T-helper 2 cell treated with Interferon-gamma antibody and Interleukin-4, amounts not matched to agents 5 μg/mL and 100 μg/mL, for 36 hours (primary cell): ENCODE measurements at places on chromosomes 3 and 15.

GRCh38 chr3:59320080-59320479 is 270.3 kb upstream of the CFAP20DC start:
- no peak for DNase-seq

GRCh38 chr15:74317820-74318375 is 49.5 kb downstream of the CYP11A1 start:
- DNase-seq, result no peak

DNA sequence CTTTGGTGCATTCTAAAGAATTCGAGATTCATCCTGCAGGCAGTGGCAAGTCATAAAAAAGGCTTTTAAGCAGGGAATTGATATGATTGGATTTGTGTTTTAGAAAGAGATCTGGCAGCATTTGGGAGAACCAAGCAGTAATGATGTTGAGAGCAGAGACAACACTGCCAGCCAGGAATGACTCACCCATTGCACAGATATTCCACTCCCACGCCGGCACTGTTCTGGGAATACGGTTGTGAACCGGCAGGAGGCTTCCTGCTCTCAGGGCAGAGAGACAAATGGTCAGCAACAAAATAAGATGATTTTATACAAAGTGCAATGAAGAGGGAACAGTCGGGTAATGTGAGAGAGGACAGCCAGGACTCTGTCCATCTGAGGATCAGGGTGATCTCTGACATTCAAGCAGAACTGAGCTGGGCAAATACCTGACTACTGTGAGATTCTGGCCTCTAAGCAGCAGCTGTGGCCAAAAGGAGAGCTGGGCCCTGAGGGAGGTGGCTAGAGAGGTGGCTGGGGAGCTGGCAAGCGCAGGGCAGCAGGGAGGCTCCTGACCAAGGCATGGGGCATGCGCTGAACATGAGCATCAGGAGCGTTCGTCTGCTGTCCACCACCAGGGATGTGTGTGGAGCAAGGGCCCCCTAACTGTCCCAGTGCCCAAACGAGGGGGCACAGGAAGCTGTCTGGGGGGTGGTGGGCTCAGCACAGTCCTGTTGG is 56.1 kb upstream of the PLXNA1 start:
- DNase-seq, result no peak

DNA sequence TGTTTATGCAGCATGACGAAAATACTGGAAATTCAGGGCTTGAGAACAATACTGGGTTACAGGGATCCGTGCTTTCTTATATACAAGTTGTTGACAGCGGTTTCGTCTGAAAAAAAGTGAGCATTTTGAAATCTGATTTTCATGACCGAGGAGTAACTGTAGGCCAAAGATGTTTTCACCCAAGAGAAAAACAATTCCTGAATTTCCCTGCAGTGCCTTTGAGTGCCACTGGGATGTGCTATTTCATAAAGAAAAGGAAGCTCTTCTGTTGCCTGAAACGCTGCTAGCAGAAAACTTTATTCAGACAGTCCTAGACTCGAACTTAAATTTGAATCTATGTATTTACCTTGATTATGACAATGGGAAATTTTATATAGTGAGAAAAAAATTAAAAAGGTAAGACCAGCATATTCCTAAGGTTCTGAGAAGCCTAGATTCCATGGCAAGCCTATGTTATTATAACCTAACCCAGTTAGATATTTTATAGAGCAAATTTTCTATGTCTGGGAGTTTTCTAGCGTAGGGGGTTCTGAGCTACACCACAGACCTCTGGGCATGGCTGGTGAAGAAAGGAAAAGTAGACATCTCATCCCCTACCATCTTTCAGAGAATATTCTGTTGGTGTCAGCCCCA is 30.2 kb downstream of the KCNAB1 start:
- no peak for DNase-seq

GRCh38 chr3:153591561-153592245 is 429.7 kb downstream of the RAP2B start:
- no peak for DNase-seq

DNA sequence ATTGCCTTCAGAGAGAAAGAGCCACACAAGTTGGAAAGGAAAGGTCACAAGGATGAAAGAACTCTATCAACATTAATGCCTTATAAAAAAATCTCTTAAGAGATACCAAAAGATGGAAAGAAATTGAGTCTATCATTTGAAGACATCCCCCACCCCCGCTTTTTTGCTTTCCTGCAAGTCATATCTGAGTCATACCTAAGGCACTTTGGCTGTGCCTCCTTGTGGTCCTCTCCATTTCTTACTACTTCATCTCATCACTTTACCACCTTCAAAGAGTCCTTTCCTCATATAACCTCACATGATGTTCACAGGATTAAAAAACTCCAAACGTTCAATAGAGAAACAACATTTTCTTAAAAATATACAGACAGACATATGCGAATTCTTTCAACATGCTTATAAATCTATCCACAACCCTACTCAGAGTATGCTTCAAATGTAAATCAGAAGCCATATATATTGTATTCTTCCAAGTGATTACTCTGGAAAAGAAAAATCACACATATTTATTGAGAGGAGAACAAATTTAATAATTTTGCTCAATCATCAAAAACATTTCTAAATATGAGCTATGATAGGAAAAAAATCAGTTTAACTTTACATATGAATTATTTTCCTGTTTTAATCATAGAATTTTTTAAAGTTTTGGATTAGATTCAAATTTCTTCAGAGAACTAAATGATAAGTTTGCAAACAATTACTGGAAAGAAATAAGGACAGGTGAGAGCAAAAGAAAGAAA is 1003.9 kb upstream of the CFAP20DC start:
- peak; percentile 38 for DNase-seq

GRCh38 chr3:46479696-46480095 is 15.0 kb upstream of the LTF start:
- DNase-seq, result no peak

DNA sequence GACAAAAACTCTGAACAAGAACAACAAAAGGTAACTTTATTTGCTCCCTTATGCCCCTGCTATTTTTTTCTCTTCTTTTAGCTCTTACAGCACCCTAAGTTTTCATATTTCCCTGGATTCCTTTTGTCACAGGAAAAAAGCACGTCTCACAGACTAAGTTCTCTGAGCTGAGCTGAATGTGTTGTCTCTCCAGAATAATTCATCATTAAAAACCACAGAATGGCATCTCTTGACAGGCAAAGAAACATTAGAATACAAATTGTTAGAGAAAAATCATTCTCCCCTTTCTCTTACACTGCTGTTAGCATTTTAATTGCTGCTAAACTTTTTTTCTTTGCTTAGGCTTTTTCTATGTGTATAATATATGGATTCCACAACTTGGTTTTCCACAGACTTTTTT is 48.7 kb upstream of the SECISBP2L start:
- no peak for DNase-seq

GRCh38 chr3:16366581-16366980 is 101.6 kb downstream of the OXNAD1 start:
- DNase-seq, result no peak

DNA sequence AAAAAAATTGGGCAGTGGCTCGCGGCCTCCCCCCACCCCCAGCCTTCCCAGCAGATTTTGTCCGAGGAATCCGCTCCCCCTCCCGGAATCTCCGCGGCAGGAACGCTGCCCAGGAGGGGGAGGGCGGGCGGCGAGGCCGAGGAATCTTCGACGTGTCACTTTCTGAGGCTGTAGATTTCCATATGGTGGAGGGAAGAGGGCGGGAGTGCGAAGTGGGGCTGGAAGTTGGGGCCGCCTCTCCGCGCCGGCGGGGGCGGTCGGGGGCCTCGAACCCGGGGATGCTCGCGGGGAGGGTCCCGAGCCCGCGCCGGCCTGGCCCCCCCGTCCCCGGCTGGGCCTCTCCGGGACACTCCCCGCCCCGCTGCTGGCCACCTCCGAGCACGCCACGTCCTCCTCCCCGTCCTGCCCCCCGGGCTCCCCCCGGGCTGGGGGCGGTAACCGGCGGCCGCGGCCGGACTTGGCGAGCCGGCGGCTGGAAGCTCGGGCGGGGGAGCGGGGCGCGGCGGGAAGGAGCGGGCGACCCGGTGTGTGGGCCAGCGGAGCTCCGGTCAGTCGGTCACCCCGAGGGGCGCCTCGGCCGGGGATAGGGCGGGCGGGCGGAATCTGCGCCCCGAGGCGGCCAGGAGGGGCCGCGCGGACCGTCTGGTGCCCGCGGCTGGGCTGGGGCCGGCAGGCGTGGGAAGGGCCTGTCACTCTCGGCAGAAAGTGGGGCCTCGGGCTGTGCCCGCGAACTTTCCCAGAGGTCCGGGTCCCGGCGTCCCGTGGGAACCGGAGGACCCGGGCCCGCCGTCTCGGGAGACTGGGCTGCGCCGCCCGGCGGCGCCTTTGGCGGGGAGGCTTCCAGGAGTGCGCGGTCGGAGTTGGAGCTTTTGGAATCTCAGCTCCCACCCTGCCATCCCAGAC is 951 bp downstream of the FNDC3B start:
- peak; percentile 48 for DNase-seq
